Caki2 (cell line): ENCODE measurements at places on chromosomes 6 and 20.

- DNase-seq, result no peak
These were observed 129.7 kb downstream of the PRDM13 start for GRCh38 chr6:99736302-99736701.

- DNase-seq, result peak; percentile 92
These were observed 144.7 kb upstream of the ZNF217 start for GRCh38 chr20:53738039-53738944.

DNA sequence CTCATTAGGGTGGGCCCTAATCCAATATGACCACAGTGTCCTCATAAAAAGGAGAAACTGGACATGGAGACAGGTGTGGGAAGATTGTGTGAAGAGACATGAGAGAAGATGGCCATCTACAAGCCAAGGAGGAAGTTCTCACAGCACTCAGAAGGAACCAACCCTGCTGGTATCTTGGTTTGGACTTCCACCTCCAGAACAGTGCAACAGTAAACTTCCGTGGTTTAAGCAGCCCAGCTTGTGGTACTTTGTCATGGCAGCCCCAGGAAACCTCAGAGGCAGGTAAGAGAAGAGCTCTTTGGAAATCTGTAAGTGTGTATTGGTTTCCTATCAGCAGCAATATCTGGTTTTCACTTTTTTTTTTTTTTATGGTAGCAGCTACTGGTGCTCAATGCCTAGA is 16.5 kb upstream of the CNKSR3 start:
- no peak for DNase-seq

GRCh38 chr20:57439432-57439831 is 48.2 kb downstream of the RBM38 start:
- peak; percentile 53 for DNase-seq

GRCh38 chr20:59335377-59335776 is 35.0 kb downstream of the EDN3 start:
- DNase-seq, result no peak
